ENCODE measurements at places on chromosomes 12 and 14.

GRCh38 chr14:60775296-60775695, 40.7 kb downstream of the MNAT1 start:
- DNase-seq, result no peak

GRCh38 chr12:11059784-11060183, 2.3 kb downstream of the TAS2R46 start:
- DNase-seq, result no peak

DNA sequence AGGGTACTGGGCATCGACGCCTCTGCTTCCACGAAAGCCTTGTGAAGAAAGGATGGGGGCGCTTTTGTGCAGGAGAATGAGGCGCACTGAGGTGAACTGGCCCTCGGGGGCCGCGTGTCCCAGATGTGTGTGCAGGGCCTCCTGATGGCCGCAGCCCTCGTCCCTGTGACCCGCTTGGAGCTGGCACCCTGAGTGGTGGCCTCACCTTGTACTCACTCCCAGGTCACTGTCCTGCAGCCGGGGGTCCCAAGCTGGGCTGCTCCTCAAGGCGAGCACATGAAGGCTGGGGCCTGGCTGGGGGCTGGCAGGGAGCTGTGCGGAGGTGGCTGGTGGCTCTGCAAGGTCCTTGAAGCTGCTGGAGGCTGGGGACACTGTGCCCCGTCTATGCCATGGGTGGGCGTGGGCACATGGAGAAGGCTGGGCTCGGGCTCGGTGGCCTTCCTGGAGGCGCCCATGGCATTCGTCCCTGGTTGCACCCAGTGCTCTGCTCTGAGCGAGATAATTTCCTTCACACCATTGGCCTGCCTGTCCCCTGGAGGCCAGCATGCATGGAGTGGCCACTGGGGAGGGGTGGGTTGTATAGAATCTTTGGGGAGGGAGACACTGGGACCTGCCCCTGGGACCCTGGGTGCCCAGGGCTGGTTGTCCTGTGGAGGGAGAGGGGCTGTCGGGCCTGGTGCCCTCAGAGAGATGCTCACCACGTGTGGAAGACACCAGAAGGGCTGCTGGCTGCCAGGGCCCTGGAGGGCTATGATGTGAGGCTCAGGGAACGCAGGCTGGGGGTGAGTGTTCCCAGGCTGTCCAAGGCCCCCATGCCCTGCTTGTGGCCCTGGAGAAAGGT, 79.3 kb downstream of the TMEM121 start:
- DNase-seq, result no peak

DNA sequence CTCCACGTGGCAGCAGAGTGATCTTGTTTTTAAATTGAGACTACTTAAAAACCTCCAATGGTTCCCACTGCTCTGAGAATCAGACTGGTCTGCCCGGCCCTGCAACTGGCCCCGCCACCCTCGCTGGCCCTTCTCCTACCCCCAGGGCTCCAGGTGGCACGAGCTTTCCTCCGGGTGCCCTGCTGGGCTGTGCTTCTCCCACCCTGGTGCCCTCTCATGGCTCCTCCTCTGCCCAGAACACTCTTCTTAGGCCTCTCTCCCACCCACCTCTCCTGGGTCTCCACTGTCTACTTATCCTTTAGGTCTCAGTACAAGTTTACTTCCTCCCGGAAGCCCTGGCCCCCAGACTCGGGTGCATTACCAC, 26.5 kb downstream of the CCDC92 start:
- DNase-seq, result no peak

GRCh38 chr14:24252289-24253124, 10.1 kb upstream of the TINF2 start:
- no peak for DNase-seq

DNA sequence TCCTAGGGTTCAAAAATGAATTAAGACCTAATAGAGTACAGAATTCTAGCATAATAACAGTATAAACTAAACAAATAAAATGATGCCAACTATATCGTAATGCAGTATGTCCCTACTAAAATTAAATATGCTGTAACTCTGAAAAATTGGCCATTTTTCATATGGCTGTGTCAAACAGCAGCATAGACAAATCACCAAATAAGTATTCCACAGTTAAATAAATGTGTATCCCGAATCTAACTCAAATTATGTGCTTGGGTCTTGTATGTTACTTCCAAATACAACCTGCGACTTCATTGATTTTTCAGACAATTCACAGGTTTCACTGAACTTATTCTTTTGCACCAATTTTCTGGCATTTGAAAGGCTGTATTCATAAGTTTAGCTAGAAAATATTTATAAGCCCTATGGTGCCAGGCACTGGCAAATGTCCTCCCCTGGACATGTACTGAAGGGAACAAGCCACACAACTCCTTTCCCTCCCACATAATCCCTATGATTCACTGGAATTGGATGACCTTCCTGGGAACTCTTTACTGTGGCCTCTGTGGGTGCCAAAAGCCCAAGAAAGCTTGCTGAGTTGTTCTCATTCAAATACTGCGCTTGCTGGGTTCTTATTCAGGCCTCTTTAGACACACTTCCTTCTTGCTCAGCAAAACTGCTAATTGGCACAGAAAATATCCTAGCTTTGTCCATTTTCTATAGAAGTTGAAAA, 108.8 kb downstream of the KITLG start:
- DNase-seq, result peak; percentile 50

DNA sequence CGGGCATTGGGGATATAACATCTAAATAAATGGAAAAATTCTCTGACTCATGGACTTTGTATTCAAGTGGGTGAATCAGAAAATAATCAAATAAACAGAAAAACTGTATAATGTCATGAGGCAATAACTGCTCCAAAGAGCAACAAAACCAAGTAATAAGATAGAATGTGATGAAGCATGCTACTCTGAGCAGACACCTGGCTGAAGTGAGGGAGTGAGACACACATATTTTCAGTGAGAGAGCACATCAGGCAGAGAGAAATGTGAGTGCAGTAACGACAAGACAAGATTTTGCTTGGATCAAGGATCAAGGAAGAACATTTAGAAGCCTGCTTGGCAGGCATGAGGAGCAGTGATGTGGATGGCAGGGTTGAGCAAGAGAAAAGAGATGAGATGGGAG, 75.8 kb upstream of the CCDC91 start:
- DNase-seq, result no peak

DNA sequence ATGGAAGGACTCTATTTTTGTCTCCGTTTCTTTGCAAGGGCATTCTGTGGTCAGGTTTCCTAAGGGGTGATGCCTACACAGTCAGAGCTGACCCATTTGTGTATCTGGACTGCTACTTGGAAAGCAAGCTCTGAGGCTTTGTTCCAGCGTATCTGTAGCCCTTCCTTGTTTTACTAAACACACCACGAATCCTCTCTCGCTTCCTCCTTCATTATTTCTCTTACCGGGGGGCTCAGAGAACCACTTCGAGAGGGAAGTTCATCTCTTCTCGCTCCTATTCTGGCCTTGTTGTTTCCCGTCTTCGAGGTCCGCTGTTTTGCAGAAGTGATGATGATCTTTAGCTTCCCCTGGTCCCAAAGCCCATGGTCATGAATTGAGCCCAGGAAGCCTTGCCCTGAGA, 164.7 kb downstream of the SSPN start:
- no peak for DNase-seq

GRCh38 chr12:131114942-131115584, 161.4 kb downstream of the ADGRD1 start:
- no peak for DNase-seq

- peak; percentile 80 for DNase-seq
These were observed 1.8 kb downstream of the TBC1D30 start for GRCh38 chr12:64826234-64826633.

- DNase-seq, result no peak
These were observed 152.1 kb upstream of the GSC start for GRCh38 chr14:94921882-94922585.

- no peak for DNase-seq
These were observed 231.2 kb downstream of the ETNK1 start for GRCh38 chr12:22856178-22856577.

DNA sequence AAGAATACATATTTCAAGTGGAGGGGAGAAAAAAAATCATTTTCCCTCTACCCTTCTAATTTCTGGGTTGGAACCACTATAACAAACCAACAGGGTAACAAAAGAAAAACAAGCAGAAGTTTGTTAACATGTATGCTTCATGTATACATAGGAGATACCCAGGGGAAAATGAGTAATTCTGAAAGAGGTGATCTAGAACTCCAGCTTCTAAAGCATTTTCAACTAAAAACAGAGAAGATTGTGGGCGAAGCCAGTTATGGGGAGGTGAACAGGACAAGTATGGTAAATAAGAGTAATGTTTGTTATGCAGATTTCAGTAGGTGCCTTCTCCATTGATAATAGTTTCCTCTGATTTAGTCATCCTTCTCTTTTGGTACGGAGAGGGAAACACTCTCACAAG, 16.7 kb downstream of the FNTB start:
- DNase-seq, result no peak

GRCh38 chr12:79555028-79555925, 135.5 kb downstream of the PAWR start:
- DNase-seq, result no peak

- DNase-seq, result no peak
These were observed 864.2 kb downstream of the TRHDE start for GRCh38 chr12:73136386-73136785.

DNA sequence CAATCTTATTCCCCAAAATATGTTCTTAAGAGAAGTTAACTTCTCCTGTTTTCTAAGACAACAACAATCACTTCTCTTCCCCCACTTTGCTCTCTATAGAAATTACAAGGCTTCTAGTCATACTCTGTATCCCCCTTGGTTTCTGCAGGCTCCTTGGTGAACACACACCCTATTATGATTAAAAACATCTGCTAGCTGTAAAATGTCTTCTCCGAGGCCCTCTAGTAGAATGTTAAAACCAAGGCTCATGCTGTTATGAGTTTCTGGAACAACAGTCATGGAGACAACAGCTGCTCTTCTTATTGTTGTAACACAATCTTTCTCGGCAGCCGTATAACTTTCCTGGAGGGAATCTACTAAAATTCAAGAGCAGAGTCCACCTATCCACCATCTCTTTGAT, 397.5 kb upstream of the CCDC196 start:
- no peak for DNase-seq

DNA sequence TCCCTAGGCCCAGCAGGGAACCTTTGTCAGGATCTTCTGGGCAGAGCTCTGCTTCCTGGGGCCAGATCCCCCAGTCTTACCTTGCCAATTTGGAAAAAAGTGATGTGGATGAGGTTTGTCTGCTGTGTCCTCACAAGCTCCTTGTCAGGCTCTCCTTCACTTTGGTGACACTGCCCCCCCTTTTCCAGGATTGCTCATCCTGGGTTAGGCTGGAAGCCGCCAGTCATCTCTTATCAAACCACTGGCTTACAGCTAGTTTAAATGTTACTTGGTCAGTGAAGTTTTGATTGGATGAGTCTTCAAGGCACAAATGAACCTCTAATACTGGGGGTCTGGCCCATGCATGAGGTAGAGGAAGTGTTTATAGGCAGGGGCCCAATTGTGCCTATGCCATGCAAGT, 15.3 kb downstream of the NYNRIN start:
- no peak for DNase-seq

- DNase-seq, result no peak
These were observed 19.0 kb downstream of the RIN3 start for GRCh38 chr14:92532490-92533163.

- no peak for DNase-seq
These were observed 1041.8 kb downstream of the VRK1 start for GRCh38 chr14:97838986-97839385.

- no peak for DNase-seq
These were observed 84.1 kb downstream of the TTC7B start for GRCh38 chr14:90732139-90732538.

DNA sequence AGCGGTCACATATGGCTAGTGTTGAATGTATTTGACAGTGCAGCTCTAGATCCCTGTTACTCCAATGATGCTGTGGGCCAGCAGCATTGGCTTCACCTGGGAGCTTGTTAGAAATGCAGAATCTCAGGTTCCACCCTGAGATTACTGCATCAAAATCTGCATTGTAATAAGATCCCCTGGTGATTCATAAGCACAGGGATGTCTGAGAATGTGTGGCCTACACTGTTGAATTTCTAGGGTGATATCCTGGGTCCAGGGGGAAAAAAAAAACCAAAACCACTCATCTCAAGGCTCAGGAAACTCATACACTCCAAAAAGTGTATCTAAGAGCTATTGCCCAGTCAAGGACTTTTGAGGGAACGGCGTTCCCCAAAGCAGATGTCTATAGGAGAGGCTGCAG, 196.8 kb downstream of the PPM1H start:
- DNase-seq, result no peak

- DNase-seq, result no peak
These were observed 35.5 kb upstream of the SFSWAP start for GRCh38 chr12:131675126-131676080.

DNA sequence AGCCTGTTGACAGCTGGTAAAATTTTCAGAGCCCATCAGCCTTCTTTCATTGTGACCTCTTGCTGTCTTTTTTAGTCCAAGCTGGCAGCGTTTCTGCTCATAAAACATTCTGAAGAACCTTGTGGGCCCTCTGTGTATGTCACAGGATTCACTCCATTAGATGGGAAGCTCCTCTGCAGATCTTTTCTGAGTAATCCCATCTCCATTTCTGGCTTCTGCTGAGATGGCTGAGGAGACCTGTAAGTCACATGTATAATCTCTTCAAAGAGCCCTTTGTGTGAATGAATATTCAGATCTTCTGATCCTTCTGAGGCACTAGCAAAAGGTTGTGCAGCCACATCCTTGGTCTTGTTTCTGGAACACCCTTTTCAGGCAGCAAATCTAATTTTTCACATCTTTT, 2.8 kb downstream of the RXYLT1 start:
- no peak for DNase-seq

DNA sequence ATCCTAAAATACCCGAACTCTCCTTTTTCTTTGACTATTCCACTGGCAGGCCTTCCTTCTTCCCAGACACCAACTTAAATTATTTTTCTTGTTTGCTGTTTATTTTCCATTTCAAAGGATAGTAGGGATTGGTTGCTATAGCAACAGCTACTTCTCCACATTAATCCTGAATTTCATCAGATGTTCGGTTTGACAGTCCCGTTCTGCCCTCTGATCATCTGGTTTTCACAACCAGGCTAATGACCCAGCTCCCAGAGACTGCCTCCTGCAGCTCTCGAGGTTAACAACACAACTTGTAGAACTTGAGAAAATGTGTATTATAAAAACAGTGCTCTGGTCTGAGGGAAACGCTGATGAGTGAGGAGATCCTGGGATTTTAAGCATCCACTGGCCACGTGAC, 45.5 kb downstream of the NUAK1 start:
- no peak for DNase-seq

DNA sequence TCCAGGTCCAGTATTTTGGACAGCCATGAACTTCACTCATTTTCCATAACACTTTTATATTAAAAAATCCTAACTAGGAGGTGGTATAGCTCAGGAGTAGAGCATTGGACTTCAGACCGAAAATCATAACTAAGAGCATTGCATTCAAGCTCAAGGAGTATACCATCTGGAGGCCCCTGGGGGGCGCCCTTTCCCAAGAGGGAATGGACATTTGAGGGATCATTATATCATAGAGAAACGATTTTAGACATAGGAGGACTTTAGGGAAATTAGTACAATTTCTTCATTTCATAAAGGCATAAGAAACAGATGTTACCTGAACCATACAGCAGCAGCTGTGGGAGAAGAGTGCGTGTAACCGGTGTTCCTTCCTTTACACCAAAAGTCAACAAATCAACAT, 5.2 kb upstream of the ATG14 start:
- no peak for DNase-seq
